OCI-M1 (cell line): ENCODE measurements at places on chromosomes 6 and 20.

DNA sequence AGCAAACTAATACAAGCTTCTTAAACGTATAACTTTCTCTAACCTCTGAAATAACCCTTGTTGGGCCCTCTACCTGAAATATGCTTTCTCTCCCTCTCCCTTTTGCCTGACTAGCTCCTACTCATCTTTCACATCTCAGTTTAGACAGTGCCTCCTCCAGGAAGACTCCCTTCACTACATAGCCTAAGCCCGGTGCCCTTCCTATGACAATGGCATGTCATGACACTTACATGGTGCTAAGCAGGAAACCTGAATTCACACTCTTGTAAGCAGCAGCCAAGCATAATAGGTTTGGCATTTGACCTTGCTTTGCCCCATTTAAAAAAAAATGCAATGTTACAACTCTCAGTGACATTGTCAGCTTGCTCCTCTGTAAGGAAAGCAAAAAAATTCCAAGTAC is 33.1 kb upstream of the FBXL4 start:
- DNase-seq, result peak; percentile 50

- DNase-seq, result peak; percentile 97
Observed at GRCh38 chr6:132512638-132513632, at the start of gene STX7. STX7 (minus strand) TSS chr6:132513116; CDS start chr6:132503530, 9,586 bp downstream.

DNA sequence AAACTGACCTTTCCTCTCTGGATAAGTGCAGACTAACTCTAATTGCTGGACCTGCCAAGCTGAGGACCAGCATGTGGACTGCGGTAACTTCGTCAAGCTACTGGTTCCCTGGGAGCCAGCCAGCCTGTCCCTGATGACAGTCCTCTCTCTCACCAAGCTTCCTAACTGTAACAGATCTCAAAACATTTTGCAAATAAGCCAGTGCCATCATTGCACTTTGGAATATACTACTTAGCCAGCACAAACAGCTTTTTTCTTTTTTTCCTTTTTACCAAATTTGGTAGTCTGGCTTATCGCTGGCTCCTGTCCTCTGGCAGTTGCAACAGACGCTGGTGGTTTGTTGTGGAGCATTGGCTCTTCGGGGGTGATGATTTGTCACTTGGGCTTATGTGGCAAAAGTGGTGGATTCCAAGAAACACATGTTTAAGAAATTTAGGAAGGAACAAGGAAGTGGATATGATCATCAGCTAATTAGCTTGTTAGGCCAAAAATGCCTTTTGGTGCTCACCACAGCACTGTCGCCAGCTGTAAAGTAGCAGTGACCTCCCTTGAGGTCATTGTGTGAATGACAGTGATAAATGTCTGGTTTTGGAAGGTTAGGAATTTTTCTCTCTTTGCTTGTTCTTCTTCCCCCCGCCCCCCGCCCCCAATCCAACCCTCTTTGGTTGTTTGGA is 171.7 kb downstream of the CLIC5 start:
- peak; percentile 97 for DNase-seq

- DNase-seq, result no peak
Observed at GRCh38 chr20:21019814-21020658, 86.1 kb downstream of the LINC00237 start.

- no peak for DNase-seq
Observed at GRCh38 chr6:33455051-33455450, 675 bp downstream of the ZBTB9 start.

DNA sequence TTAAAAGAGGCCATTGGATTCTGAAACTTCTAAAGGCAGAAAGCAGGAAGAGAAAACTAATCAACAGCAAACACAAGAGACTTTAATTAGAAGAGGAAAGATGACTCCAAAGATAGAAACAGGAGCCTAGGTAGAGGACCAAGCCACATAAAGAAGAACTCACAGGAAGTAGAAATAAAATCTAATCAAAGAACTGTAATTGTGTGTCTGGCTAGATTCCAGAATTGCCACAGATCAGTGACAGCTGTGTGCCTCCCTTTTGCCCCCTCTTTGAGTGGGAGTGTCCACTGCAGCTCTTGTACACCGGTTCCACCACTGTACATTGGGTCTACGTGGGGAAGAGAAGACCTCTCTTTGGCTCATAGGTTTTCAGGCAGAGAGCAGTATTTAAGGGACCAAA is 22.3 kb upstream of the THEMIS start:
- peak; percentile 17 for DNase-seq

DNA sequence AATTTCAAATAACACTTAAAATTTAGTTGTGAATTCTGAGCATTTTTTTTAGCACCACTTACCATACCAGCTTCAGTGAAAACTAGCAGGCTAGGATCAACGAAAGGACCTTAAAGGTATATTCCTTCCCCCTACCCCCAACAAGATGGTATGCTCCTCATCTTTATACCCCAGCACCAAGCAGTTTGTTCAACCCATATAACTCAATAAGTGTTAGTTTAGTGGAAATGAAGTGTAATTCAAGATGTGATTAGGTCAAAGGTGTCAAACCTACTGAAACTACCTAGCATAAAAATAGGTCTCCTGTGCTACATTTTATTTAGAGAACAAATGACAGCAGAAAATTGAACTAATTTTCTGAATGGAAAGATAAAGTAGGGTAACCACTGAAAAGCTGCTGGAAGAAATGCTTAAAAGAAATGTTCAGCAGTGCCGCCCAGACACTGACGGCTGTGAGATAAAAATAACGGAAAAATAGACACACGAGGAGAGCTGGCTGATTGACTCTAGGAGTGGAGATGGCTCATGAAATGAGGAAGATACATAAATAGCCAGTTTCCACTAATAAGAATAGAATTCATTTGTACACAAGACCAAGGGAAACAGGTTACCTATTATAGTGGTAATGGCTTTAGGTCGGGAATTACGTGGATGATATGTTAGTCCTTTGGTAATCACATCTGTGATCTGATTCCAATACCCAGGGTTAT is 94.8 kb downstream of the IPCEF1 start:
- DNase-seq, result peak; percentile 91

DNA sequence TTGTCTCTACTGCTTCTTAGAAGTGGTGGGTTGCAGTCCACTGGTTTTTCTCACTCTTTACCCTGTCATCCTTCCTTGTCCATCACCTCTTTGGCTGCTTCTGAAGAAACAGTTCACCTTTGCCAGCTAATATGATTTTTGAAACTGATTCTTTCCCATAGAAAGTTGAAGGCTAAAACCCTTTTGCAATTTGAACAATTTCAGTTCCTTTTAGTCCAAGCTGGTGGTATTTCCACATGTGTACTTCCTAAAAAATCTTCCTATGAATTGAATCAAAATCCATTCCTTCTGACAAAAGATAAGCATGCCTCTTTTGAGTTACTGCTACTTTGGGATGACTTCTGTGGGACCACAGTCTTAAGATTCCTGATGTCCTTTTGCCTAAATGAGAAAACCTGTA is 210.0 kb upstream of the MAN1A1 start:
- no peak for DNase-seq

GRCh38 chr20:47440857-47441773 is 60.6 kb upstream of the NCOA3 start:
- no peak for DNase-seq

DNA sequence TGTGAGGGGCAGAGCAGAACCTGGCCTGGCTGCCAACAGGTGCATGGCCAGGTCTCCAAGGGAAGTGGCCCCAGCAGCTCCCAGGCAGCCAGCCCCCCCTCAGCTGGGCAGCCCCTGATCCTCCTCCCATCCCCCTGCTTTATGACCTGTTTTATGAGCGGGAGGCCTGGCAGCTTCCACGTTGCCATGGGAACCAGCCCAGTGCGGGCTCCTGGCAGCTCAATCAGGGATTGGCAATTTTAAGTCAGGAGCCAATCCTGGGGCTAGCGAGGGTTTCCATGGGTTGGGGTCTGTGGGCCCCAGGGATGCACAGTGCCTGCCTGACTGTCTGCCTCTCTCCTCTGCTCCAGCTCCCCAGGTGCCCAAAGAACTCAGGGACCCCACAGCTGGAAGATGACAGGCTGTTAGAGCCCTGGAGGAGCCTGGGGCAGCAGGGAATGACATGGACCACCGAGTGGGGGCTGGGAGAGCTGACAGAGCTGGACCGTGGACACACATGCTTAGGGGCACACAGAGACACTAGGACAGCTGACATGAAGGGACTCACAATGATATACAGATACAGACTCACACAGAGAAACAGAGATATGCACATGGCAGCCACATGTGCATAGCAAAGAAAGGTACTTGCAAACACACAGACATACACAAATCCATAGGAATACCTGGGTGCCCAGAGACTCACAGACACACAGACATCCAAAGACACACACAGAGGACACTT is 56.5 kb upstream of the SIRPA start:
- no peak for DNase-seq

- no peak for DNase-seq
Observed at GRCh38 chr20:18066421-18067333, 9.0 kb upstream of the OVOL2 start.

- no peak for DNase-seq
Observed at GRCh38 chr20:7264137-7264536, 496.7 kb downstream of the BMP2 start.

DNA sequence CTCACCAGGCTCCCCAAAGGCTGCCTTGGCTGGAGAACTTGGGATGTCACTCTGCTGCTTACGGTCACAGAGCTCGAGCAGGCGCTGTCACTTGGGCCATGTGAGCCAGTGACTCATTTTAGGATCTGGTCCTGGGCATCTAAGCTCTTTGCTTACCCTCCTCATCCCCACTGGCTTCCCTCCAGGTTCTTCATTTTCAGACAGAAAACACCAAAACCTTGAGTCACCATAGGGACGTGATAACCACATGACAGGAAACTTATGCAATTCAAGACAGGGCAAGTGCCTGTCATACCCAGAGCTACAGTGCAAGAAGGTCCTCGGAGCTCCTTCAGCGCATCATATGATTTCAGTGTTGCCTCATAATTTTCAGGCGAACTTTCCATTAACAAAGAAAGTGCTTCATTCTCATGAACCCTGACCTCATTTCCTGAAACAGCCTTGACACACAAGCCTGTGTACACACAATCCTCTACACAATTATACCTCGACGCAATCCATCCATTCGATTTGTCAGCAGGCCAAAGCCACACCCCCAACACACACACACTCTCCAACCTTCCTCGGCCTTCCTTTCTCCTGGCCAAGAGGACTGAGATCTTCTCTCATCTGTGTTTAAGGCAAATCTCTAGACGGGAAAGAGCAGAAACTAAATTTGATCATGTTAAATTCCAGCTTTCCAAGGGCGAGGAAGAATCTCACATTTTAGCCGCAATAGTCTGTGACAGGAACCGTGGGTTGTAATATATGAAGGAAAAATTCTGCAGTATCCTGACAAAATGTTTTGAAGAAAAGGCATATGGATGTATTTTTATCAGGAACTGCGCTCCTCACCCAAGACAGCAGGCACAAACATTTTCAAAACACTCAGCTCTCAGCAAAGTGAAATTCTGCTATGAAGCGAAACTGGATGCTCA is 25.3 kb downstream of the TBC1D7 start:
- DNase-seq, result peak; percentile 81

DNA sequence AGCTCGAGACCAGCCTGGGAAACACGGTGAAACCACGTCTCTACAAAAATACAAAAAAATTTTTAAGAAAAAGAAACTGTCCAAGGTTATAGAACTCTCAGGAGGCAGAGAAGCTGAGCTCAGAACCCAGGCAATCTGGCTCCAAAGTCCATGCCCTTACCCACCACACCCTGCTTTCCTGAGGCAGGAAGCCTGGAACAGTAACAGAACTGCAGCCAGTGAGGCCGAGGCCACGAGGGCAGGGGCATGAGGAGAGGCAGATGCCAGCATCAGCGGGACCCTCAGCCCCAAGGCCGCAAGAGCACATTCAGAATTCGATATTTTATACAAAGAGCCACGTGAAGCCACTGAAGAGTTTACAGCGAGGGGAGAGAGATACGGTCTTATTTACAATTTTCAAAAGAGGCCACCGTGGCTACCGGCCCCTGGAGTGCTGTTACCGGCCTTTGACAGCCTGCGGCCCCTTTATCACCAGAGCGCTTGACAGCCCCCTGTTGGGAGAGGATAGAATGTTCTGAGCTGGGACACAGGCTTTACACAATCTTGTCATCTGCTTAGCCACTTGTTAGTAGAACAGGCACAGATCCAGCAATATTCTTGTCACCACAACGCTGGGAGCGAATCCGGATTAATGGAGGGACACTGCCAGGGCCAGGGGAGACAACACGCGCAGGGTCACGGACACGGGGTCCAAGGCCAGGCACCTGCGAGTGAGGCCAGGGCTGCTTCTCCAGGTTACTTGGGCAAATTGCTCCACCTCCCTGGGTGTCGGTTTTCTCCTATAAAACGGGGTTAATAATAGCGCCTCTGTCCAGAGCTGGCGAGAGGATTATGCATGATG is 5.6 kb downstream of the SPATA2 start:
- no peak for DNase-seq

- DNase-seq, result no peak
Observed at GRCh38 chr6:66226109-66226508, 519.1 kb upstream of the EYS start.

DNA sequence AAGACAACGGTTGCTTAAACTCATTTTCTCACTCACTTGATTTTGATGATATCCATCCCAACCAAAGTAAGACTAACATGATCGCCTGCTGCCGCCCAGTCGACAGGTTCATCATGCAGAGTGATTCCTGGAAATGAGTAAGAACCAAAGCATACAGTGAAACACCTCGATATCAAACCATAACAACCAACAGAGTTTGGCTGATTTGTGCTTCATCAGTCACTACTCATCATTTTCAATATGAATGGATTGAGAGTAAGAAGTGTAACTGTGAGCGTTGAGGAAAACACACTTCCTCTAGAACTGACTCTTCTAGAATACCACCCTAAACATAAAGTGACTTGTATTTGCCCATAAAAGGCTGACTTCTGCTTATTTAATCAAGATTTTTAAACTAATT is 29.2 kb upstream of the ALDH8A1 start:
- DNase-seq, result no peak

DNA sequence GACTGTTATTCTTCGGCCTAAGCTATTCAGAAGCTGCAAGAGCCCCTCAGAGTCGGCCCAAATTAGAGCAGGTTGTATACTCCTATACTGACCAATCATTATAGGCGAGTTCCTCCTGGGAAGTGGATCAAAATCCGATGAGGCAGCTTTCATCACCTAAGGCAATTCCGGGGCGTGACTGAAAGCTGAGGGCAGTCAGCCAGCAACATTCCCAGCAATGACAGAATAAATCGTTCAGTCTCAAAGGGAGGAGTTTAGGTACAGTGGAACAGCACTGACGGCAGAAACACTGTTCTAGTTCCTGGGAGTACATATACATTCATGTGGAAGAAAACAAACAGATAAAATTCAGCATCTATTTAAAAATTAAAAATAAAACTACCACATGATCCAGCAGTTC is 10.8 kb downstream of the HLA-DQB2 start:
- DNase-seq, result no peak
